Myocyte (in vitro differentiated cells): ENCODE measurements at places on chromosomes 3 and 15. TPM values are rescaled to one million over a fixed set of nuclear protein-coding genes. Genes with fewer than 3 reads are reported as not detected.

- peak; percentile 1 for DNase-seq
These were observed 144.2 kb downstream of the LRTM1 start for GRCh38 chr3:54783611-54784010.

- DNase-seq: no peak
These were observed 16.1 kb downstream of the VGLL4 start for GRCh38 chr3:11627612-11628011.

DNA sequence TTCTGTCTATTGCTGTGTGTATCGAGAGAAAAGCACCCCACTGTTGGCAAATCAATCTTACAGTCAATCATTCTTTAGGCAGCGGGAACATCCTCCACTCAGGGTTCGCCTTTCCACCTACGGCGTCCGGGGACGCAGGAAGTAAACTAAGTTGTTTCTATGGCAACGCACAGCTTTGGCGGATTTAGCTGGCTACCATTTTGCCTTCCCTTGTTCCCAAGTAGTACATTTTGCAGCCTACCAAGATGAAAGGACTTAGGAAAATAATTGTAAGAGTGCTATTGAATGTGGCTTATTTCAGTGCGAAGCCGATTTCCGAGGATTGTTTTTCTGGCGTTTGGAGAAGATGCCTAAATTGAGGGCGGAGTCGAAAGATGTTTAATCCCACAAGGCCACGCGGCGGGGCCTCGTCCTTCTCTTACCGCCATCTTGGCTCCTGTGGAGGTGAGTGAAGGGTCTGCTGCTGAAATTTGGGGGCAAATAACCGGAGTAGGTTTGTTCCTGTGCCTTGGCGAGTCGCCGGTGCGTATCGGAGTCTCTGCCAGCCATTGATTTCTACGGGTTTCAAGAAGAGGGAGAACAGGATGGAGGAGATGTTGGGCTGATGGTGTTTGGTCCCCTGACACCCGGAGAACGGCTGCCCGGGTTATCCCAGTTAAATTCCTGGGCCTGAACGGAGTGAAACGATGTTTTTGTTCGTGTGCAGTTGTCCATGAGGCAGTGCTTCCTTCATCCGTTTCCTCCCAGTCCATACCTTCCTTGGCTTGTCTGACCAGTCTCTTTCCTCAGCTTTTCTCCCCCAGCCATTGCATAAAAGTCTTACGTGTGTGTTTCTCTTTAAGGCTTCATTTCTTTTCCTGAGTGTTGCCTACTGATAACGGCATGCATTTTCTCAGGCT is at the start of gene RPL35A:
Gene RPL35A (plus strand): TSS at position 413 of the 899 bp plus-strand sequence. CDS start 778 bp downstream, outside the sequence.
- peak; percentile 97 for DNase-seq

DNA sequence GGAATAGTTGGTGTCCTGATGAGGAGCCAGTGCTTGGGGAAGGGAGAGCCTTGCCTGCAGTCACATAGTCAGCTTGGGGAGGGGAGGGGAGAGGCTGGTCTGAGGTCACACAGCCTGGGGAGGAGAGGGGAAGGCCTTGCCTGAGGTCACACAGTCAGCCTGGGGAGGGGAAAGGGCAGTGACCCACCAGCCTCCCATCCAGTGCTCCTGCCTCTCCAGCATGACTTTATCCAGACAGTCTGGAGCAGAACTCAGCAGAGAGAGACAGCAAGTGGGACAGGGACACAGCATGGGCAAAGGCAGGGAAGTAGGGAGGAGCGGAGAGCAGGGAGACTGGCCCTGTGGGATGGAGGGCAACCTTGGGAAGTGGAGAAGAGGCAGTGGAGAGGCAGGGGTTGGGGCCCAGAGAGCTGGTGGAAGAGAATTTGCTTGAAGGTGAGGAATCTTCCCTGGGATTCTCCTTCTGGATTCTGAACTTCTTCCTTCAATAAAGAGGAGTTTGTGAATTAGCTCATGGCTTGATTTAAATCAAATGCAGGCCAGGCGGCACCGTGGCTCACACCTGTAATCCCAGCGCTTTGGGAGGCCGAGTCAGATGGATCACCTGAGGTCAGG is 64.5 kb downstream of the CORO2B start:
- DNase-seq: no peak

- DNase-seq: no peak
These were observed 23.8 kb upstream of the MYZAP start for GRCh38 chr15:57567891-57568290.

- DNase-seq: no peak
These were observed 3.8 kb upstream of the ABHD5 start for GRCh38 chr3:43686700-43687498.

SLC22A14 gene
- 0.78 and 0.83 TPM in 2 replicates for total RNA-seq

DNA sequence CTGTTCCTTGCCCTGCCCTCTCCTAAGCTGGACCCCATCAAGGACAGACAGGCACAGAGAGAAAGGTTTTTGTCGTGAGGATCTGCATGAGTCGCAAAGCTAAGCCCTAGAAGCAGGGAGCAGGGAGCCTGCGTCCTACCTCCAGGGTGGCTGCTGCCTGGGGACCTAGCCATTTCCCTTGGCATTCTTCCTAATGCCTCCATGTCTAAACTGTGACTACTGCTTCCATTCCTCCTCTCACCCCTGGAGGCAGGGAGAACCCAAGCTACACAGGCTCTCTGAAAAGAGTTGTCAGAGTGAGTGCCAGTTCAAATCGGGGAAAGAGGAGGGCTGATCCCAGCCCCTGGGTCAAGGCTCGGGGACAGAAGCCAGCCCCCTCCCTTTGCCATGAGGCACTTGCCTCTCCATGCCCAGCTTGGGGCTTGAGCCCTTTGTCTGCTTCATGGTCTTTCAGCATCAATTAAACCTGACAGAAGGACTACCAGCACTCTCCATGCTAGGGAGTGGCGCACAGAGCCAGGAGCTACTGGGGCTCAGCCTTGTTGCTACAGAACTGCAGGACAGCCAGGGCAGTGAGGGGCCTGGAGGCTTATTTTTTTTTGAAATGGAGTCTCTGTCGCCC is 2.4 kb downstream of the GCHFR start:
- no peak for DNase-seq

SERINC4 gene
- 0.10 TPM in 1 of 2 replicates, not detected in the other for total RNA-seq

DNA sequence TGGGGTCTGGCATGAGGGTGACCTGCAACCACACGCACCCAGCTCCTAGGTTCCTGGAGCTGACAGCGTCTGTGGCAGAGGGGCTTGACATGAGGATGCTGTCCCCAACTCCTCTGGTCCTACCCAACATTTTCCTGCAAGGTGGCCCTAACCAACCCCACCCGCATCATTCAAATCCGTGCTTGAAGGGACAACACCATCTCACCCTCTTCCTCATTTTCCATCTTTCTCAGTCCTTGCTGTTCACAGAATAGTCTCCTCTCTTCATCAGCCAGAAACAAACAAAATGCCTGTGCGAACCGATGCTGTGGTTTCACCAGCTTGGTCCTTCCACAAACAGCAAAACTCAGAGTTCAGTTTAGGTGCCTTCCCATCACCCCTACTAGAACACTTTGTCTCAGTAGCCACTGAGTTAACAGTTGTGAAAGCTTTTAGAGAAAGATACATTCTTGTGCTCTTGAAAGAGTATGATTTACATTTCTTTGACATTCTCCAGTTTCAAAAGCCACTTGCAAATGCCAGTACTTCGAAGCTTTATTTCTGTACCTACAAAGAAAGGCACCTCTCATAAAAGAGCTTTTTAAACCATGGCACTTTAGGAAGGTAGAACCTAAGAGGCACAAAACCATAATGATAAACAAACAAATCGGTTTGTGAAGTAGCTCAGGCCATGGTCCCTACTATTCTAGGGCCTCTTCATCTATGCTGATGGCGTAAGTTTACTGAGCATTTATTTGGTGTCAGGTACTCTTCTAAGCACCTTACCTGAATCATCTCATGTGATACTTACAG is 360.1 kb downstream of the SHQ1 start:
- DNase-seq: no peak

DNA sequence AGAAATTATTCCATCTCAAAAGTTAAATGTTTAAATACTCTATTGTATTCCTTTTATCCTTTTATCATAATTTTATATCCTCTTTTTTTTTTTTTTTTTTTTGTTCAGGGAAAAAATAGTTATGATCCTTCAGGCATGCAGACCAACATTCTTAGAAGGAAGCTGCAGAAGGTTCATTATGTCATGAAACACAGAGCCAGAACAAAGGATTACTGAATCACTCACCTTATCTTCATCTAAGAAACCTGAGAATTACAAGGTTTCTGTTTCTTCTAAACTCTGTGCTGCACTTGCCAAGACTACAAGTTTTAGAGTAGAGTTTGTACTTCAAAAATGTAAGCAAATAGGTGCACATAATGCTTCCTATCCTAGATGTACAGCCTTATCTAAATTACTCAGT is 3.3 kb downstream of the PLCH1 start:
- DNase-seq: no peak

DNA sequence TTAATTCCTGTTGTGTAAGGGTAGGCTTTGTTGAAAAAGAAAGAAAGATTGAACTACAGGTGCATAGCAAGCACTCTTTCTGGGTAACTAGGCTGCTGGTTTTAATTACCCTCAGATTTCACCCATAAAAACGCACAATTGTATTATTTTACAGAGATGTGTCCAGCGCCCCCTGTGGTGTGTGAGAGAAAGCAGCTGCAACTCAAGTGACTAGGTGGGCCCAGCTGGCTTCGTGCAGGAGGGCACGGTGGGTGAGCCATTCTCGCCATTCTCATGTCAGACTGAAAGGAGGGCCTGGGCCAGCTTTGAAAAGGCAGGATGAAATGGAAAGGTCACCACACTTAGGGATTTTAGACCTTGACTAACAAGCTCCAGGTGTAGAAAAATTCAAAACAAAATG is 122.6 kb downstream of the LRIG1 start:
- DNase-seq: no peak

DNA sequence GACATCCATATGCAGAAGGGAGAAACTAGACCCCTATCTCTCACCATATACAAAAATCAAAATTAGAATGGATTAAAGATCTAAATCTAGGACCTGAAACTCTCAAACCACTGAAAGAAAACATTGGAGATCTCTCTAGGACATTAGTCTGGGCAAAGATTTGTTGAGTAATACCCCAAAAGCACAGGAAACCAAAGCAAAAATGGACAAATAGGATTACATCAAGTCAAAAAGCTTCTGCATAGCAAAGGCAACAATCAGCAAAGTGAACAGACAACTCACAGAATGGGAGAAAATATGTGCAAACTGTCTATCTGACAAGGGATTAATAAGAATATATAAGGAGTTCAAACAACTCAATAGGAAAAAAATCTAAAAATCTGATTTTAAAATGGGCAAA is 54.8 kb downstream of the MYO9A start:
- no peak for DNase-seq

DNA sequence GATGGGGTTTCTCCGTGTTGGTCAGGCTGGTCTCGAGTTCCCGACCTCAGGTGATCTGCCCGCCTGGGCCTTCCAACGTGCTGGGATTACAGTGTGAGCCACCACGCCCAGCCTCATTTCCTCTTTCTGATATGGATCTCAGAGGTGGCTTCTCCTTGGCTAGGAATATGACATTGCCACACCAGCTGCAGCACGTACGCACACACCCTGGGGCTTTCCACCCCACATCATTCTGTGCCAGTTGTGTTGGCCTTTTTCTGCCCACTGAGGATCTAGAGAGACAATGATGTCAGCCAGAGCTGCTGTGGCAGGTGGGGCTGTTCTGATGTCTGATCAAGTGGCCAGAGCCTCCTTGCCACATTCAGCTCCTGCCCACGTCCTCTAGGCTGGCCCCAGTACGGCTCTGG is 29.0 kb downstream of the TMEM45A start:
- DNase-seq: peak; percentile 37

FBXL22 gene
- total RNA-seq: 26.5 and 39.5 TPM in 2 replicates

DNA sequence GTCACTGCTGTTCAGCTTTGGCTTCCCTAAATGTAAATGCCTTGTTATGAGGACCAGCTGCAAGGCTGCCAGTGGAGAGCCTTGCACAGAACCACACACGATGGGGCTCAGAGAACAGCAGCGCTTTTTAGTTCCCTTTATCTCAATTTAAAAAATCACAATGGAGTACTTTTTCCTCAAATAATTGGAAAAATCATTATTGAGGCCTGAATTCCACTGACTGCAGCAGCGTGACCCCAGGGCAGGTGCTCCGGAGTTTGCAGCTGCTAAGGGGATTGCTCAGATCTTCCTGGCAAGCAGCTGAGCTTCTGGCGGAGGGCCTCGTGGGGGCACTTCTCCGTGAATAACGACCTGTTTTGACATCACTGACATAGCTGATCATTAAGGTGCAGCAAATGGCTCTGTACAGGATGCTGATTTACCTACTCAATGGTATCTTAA is 245.6 kb upstream of the TRIM42 start:
- peak; percentile 69 for DNase-seq

- peak; percentile 94 for DNase-seq
These were observed 82.0 kb upstream of the LRIG1 start for GRCh38 chr3:66582721-66583423.

AGBL1 gene
- 0.21 and 3.3 TPM in 2 replicates for total RNA-seq

DNA sequence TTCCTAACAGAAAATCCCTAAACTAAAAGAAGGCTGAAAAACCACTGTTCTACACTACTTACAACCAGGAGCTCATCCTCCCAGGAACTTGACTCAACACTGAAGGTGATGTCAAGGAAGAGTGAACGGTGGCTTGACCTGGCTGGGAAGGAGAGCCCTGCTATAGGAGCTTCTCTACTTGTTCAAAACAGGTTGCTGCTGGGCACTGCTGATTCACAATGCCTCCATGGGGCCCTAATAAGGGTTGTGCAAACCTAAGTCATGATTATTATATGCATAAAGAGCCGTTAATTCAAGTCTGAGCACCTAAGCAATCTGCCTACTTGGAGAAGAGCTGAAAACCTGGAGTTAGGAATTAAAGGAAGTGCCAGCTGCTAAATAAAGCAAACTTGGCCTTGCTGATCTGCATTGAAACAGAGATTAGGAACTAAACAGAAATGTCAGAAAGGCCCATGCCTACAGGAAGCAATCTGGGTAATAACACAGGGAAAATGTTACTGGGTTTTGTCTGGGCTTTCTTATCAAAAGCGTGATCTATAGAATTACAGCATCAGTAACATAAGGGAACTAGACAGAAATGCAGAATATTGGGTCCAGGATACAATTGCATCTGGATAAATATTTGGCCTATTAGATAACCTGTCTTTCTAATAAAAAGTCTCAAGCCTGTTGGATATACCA is 243.2 kb downstream of the NEK10 start:
- DNase-seq: no peak

DNA sequence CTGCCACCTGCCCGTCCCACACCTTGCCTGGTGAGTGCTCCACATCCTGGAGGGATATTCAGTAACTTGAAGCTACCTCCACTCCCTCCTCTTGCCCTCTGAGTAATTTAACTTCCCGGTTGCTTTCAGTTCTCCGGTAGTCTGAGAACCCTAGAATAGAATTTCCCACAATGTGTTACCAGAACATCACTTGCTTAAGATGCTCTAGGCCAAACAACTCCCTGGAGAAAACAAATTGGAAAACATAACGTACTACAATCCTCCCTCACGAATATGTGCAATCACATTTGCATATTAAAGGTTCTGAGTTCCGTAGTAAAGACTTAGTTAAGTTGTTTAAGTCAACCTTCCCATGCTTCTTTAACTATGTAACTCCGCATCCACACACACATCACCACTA is 44.8 kb downstream of the SLCO2A1 start:
- DNase-seq: no peak

AADACL2 gene
- total RNA-seq: not detected in 2 replicates

DNA sequence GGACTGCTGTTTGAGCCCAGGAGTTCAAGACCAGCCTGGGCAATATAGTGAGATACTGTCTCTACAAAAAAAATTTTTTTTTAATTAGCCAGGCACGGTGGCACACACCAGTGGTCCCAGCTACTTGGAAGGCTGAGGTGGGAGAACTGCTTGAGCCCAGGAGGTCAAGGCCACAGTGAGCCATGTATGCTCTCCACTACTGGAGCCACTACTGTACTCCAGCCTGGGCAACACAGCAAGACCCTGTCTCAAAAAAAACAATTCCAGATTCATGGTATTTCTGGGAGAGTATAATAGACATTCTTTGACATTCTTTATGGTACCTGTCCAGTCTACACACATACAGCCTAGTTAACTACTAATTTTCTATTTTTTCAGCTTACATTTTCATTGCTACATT is 70.1 kb downstream of the GSK3B start:
- DNase-seq: no peak
